ENCODE measurements at places on chromosomes 3 and 15.

DNA sequence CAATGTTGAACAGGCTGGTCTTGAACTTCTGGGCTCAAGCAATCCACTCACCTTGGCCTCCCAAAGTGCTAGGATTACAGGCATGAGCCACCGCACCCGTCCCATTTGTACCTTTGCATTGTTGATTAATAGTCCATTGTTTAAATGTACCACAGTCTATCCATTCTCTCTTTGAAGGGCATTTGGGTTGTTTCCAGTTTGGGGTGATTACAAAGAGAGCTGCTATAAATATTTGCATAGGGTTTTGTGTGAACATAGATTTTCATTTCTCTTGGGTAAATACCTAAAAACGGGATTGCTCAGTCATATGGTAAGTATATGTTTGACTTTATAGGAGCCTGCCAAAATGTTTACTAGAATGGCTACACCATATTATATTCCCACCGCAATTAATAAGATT is 13.7 kb upstream of the PTPRG start:
- no peak for DNase-seq

- no peak for DNase-seq
Observed at GRCh38 chr15:80445300-80446041, 41.3 kb downstream of the ARNT2 start.

DNA sequence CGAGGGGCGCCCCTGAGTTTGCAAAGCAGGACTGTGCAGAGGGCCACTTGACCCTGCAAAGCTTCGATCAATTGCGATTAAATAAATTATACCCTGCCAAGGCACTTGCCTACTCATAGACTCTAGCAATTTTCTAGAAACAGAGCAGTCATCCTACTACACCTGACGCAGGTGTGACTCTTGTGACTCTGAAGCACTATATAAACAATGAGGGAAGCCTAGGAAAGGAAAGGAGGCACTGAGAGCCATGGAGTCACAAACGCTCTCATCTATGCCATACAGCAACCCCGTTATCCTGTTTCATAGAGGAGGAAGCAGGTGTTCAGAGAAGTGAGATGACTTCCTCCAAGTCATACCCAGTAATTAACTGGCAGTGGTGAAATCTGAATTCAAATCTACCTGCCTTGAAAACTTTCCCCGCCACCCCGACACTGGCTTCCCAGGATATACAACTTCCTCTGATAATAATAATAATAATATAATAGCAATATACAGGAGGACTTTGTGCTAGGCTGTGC is 14.4 kb downstream of the ARHGEF3 start:
- no peak for DNase-seq

DNA sequence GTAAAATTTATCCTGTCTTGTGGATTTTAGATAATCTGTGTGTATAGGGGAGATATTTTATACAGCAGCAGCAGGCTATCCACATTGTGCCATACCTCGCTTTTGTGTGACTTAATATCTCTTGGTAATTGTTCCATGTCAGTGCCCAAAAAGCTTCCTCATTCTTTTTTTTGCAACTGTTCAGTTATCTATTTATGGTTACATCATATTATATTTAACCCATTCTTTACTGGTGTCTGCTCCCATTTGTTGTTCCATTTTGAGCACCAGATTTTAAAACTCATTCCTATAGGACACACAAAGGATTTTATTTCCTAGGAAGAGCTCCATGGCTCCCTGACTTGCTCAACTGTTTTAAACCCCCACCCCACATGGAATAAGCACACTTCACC is 86.3 kb upstream of the RASGRP1 start:
- no peak for DNase-seq

DNA sequence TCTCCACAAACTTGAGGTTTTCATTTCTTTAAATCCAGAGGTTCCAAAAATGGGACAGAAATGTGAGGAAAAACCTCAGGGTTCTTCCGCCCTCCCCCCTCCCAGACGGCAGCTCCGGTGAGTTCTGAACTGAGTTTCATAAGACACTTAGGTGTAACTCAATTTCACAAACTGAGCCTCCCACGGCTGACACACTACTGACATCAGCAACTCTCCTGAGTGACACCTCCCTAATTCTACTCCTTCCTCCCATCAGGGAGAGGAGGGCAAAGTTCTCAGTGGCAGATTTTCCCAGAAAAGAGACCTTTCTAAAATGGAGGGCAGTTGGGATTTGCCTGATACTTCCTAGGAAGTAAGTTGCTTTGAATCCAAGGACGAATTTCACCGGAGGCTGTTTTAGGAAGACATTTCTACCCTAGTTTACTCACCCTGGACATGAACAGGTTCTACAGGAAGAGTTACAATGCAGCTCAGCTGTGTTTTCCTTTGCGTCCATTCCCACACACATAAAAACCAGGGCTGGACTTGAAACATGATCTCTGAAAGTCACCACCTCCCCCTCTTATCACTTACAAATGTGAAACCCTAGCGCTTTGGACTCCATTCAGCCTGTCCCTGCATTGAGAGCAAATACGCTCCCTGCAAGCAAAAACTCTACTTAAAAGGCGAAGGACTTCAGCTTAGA is 78.1 kb upstream of the LMOD3 start:
- DNase-seq = no peak

DNA sequence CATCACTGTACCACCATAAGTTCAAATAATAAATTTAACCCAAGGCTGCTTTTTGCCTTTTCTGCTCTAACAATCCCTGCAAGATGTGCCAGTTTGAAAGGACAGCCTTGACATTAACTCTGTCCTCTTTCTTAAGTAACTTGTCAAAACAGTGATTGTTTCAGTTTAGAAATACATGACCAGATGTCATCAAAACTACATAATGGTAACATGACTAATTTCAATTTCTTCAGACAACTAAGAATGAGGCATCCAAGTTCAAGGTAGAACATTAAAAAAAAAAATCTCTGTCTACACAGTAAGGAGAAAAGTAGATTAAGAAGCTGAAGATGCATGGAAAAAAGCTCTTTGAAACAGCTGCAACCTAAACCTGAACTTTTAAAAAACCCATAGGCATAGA is 47.4 kb downstream of the SHQ1 start:
- no peak for DNase-seq

DNA sequence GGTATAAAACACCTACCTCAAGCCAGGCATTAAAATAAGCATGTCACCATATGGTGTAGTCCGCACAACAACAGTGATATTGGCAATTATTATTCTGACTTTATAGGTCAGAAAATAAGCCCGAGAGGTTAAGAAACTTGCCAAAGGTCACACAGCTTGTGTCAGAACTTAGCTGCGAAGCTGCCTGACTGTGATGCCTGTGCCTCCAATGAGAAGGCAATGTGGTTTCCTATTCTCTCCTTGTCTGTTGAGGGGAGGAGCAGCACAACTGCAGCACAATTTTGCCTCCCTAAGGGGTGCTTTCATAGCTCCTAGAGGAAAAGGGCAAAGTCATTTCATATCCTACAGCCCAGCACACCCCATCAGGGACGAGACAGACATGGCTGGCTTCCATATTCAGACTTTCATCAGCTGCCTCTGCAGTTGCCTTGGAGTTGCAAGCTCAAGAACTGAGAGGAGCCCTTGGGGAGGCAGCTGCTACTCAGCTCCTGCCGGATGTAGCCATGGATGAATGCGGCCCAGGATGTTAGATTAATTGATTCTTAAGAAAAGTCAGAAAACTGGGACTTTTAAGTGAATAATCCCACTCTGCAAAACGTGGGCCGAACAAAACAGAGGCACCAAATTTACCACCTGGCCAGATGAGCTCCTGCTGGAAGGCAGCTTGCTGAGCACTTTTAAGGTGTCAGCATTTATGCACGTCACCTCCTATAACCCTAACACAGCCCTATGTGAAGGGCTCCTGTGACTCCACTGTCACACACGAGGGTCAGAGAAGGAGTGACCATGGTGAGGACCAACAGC is 38.5 kb downstream of the MYO5C start:
- DNase-seq = no peak

DNA sequence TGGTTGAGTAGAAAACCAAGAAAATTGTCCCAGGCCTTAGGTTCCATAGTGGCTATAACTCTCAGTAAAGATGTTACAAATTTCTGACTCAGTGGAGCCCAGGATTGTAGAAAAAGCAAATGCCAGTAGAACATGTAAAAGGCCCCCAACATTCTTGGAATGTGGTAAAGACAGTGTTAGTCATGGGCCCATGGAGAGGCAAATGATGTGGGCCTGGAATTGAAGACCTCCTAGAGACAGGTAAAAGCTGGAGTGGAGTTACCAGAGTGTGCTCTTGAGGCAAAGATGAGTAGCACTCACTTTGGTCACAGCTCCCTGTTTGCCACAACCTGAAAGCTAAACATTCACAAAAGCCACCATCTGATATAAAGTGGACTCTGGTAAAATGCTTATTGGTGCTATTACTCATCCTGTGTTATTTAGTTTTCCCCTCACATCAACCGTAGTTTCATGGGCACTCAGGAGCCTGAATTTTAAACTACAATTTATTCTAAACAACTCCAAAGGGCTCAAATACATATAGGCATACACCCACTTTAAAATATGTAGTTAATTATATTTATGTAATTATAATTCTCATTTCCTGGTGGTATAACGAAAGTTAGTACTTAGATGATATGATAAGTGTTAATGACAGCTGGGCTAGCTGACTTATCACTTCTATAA is 359.6 kb upstream of the NECTIN3 start:
- no peak for DNase-seq

DNA sequence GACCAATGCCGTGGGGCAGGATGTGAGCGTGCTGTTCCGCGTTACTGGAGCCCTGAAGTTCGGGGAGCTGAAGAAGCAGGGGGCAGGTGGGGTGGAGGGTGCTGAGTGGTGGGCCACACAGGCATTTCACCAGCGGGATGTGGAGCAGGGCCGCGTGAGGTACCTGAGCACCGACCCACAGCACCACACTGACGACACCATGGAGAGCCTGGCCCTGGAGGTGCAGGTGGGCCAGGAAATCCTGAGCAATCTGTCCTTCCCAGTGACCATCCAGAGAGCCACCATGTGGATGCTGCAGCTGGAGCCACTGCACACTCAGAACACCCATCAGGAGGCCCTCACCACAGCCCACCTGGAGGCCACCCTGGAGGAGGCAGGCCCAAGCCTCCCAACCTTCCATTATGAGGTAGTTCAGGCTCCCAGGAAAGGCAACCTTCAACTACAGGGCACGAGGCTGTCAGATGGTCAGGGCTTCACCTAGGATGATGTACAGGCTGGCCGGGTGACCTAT is 179.6 kb downstream of the TBC1D2B start:
- no peak for DNase-seq

- no peak for DNase-seq
Observed at GRCh38 chr3:31377045-31377642, 155.6 kb upstream of the STT3B start.

GRCh38 chr3:76212679-76213078 is 427.3 kb upstream of the ZNF717 start:
- no peak for DNase-seq
